ENCODE measurements at places on chromosomes 5 and 9.

GRCh38 chr5:88214655-88215054, 54.0 kb downstream of the TMEM161B start:
- DNase-seq, result no peak

DNA sequence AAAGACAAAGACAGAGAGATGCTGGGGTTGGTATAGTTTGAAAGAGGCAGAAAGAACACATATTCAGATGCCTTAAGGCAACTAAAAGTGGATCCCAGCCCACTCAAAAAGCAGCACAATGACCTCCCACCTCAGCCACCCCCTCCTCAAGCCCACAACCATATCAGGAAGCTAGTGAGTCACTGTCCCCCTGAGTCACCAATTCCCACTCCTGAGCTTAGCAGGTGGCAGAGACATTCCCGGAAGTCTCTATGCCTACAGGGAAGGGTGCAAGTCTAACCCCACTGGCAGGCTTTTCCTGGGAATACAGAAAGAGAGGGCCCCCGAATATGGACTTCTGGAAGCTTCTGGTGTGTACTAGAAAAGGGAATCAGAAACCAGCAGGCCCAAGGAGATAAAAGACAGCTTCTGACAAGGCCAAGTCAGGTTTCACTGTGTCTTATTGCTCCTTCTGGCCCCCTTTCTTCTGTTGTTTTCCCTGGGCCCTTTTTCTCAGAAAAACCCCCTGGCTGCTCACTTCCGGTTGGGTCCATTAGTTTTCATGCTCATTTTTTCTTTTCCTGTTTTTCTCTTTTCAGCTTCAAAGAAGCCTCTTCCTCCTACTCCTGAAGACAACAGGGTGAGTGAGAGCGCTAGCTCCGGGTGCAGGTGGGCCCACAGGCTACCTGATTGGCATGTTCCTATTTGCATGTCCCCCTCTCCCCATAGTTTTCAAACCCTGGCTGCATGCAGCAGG, 36.8 kb downstream of the ITK start:
- no peak for DNase-seq

GRCh38 chr9:71483436-71483835, 284.9 kb downstream of the CEMIP2 start:
- no peak for DNase-seq

DNA sequence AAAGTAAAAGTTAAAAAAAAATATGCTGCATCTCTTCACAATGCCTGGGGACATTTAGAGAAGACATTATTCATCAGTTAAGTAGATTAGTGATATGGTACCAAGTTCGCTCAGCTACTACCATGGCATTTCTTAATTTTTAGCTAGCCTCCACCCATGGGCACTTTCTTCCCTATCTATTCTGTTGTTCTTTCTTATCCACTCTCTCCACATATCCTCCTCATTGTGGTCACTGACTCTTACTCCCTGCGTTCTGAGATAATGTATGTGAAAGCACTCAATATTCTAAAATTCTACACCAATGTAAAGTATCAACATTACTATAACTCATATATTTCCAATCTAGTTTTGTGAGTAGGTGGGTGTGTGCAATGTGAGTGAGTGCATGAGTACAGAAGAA, 609.7 kb upstream of the DAB2 start:
- DNase-seq, result no peak

DNA sequence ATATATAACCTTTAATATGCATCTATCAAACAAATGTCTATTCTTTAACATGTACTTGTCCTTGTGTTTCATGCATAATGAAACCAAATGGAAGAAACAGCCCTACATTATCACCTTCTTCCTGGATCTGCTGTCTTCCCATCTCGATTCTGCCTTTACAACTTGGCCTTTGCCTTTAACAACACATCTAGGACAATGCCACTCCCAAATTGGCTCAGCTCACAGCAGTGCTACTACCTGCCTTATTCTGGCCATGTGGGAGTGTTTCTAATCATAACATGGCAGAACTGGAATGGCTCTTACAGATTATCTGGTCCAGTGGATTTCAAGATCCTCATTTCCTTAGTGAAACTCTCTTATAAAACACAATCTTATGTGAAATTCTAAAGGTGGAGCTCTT, 176.5 kb downstream of the CARTPT start:
- DNase-seq, result no peak

DNA sequence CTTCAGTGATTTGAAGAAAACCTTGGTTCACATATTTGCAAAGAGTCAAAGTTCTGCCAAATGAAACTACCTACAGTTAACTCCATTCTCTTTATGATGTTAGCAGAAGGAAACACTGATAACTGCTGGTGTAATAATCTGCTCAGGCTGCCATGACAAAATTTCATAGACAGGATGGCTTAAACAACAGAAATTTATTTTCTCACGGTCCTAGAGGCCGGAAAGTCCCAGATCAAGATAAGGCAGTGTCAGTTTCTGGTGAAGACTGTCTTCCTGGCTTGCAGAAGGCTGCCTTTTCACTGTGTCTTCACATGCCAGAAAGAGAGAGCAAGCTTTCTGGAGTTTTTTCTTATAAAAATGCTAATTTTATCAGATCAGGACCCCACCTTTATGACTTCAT, 102.4 kb upstream of the PARP8 start:
- DNase-seq, result no peak

- DNase-seq, result peak; percentile 62
Measured at GRCh38 chr5:168317521-168318147, 26.2 kb downstream of the WWC1 start.

GRCh38 chr5:126365446-126366198, 57.6 kb upstream of the GRAMD2B start:
- DNase-seq, result no peak

- no peak for DNase-seq
Measured at GRCh38 chr9:10127867-10128266, 484.9 kb downstream of the PTPRD start.

- no peak for DNase-seq
Measured at GRCh38 chr5:170437621-170438375, 48.6 kb upstream of the KCNMB1 start.

- peak; percentile 4 for DNase-seq
Measured at GRCh38 chr5:91486638-91487037, 103.5 kb upstream of the ARRDC3 start.

- no peak for DNase-seq
Measured at GRCh38 chr5:154677921-154678320, 77.3 kb upstream of the LARP1 start.

- no peak for DNase-seq
Measured at GRCh38 chr5:140207250-140207964, 32.4 kb downstream of the CYSTM1 start.

- DNase-seq, result no peak
Measured at GRCh38 chr9:104948277-104948676, 20.3 kb upstream of the ABCA1 start.

GRCh38 chr5:891837-892393, 686 bp downstream of the BRD9 start:
- DNase-seq, result no peak

GRCh38 chr9:92668746-92669526, 995 bp downstream of the IPPK start:
- no peak for DNase-seq

DNA sequence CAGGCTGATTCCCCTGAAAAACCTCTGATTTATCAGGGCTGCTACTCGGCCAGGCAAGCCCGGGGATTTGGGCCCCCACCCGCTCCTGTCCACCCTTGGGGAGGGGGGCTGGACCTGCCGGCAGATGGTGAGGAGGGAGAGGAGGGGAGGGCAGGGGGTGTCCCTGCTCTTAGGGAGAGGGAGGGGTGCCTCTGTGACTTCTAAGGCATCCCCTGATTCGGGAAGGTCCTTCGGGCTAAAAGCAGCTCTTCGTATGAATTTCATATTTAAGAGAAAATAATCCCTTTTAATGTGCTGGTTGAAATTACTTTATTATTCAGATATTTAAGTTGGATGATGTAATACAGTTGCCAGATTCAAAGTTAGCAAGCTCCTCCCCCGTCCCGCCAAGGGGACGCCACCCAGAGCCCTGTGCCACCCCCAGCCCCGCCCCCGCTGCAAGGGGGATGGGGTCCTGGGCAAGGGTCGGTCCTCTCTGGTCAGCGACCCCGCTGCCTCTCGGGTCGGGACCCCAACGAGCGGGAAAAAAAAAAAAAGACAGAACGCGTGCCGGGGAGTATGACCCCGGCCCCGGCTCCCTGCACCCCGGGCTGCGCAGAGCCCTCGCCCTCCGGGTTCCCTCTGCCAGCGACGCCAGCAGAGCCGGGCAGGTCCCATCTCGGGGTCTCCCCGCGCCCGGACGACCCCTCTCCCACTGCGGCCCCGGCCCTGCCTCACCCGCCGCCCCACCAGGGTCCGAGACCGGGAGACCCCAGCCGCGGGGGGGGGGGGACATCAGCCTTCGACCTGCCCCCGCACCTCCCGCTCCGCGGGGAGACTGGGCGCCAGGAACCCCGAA, 12.4 kb downstream of the LHX3 start:
- DNase-seq, result no peak

GRCh38 chr5:148542812-148543211, 111.5 kb downstream of the HTR4 start:
- peak; percentile 55 for DNase-seq

- DNase-seq, result no peak
Measured at GRCh38 chr5:160312960-160313727, 780 bp upstream of the CCNJL start.

- no peak for DNase-seq
Measured at GRCh38 chr5:106858616-106859015, 812.1 kb downstream of the EFNA5 start.

DNA sequence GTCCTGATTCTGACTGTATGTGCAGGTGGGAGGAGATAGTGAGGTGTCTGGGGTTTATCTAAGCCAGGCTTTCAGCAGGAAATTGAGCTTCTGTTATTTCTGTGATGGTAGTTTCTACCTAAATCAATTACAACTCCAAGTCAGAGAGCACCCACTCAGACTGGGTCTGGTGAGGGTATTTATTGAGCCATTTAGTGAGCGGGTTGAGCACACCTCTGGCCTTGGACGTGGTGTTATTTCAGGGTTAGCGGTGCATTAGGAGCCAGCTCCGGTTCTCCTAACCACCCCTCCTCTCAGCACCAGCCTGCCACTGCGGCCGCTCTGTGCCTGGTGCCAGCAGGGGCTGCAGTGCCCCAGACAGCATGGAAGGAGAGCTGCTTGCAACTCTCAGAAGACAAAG, 238.9 kb downstream of the CACNA1B start:
- no peak for DNase-seq

DNA sequence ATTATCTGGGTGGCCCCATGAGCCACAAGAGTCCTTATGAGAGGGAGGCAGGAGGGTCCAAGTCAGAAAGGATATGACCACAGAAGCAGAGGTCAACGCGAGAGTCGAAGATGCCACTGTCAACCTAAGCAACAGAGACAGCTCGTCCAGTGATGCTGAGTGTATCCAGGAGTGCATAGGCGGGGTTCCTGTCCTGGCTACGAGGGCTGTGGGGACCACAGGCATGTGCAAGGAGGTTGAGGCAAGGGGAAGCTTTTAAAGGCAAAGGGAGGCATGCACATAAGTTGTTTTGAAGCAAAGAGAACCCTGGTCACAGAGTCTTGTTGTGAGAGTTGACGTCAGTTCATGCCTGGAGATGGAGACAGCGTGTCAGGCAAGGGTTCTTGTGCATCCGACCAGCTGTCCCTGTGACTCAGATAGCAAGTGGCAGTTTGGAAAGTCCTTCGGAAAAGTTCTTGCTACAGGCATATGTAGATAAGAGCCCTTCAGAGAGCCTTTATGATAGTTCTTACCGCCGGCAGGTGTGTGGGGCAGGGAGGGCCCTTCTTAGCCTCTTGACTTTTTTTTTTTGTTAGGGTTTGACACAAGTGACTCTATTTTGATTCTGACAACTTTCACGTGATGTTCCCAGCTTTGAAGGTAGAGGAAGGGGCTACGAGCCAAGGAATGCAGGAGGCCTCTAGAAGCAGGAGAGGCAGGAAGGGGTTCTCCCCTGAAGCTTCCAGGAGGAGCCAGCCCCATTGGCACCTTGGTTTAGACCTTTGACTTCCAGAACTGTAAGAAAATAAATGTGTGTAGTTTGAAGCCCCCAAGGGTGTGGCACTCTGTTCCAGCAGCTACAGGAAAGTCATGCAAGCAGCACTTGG, 66.0 kb upstream of the FCN1 start:
- no peak for DNase-seq

DNA sequence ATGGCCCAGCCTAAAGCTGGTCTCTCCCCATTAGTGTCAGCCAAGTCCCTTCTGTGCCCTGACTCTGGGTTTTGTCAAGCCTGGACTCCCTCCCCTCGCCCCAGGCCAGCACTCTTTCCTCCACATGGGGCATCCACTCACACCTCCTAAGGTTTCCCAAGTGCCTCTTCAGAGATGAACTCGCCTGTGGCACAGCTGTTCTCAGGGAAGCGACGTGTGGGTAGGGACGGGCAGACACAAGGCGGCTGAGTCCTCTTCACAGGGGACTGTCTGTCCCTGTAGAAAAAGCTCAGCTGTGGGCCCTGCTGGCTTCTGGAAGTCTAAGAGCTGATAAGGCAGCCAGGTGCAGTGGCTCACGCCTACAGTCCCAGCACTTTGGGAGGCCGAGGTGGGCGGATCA, 78.5 kb downstream of the CACNA1B start:
- DNase-seq, result no peak

GRCh38 chr5:172353271-172353812, 69.8 kb upstream of the UBTD2 start:
- no peak for DNase-seq

DNA sequence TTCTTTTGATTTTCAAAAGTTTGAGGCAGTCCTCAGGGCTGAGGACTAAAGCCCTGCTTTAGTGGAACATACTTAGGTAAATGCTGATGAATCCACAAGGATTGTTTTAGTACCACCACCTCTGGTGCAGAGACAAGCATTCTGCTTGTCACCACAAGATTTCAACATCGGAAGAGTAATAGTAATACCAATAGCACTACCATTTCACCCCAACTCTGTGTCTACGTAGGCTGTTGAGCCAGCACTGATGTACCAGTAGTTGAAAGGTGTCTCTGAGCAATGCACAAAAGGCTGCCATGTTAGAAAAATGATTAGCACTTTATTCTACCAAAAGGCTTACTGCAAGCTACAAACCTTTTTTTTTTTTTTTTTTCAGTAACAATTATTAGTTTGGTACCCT, 213.2 kb upstream of the SLC24A2 start:
- DNase-seq, result no peak

- DNase-seq, result no peak
Measured at GRCh38 chr5:83256091-83256780, 178.9 kb downstream of the XRCC4 start.

GRCh38 chr9:33024126-33024965, 727 bp upstream of the DNAJA1 start:
- DNase-seq, result no peak

- DNase-seq, result no peak
Measured at GRCh38 chr9:107466826-107467225, 22.7 kb downstream of the KLF4 start.

GRCh38 chr9:129995409-129996160, 47.4 kb downstream of the FNBP1 start:
- DNase-seq, result no peak

- no peak for DNase-seq
Measured at GRCh38 chr9:4686112-4686511, 6.7 kb downstream of the CDC37L1 start.

GRCh38 chr9:88233091-88233490, 94.8 kb upstream of the SPATA31C2 start:
- DNase-seq, result no peak

DNA sequence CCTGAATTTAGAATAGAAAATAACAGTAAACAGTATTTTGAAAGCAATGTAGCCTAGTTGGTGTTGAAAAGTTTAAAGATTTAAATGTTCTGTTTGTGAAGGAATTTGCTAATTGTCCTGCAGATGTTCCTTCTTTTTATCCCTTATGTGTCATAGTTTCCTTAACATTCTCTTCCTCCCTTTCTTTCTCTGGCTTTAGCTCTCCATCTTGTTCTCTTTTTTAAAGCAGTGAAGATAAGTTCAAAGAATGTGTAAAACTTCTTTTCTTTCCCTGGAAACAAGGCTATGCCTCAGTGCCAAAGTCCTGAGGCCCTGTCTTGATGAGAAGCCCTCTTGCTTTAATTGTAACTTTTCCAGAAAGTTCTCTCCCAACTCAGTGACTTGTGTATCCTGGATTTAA, 24.4 kb upstream of the GAS1 start:
- DNase-seq, result no peak
